ENCODE measurements at places on chromosomes 6 and 20.
A peak's percentile ranks its signal among the peaks of the same experiment; 100 is the strongest.

GRCh38 chr6:31083742-31084354 is 28.5 kb downstream of the C6orf15 start:
- no peak for ATAC-seq

DNA sequence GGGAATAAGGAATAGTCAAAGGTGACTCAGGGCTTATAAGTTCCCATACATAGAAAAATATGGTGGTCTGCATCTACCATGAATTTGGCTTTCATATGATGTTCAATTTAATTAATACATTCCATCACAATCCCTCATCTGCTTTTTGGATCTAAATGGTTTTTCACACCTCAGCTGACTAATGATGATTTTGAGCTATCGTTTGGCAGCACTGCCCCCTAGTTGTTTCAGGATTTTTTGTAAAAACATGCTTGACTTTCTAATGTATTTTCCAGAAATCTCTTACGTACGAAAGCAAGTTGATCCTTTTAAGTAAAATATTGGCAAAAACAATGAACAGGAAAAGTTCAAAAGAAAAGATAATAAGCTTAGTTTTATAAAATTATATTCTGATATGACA is 408.6 kb upstream of the ADGRB3 start:
- no peak for ATAC-seq

DNA sequence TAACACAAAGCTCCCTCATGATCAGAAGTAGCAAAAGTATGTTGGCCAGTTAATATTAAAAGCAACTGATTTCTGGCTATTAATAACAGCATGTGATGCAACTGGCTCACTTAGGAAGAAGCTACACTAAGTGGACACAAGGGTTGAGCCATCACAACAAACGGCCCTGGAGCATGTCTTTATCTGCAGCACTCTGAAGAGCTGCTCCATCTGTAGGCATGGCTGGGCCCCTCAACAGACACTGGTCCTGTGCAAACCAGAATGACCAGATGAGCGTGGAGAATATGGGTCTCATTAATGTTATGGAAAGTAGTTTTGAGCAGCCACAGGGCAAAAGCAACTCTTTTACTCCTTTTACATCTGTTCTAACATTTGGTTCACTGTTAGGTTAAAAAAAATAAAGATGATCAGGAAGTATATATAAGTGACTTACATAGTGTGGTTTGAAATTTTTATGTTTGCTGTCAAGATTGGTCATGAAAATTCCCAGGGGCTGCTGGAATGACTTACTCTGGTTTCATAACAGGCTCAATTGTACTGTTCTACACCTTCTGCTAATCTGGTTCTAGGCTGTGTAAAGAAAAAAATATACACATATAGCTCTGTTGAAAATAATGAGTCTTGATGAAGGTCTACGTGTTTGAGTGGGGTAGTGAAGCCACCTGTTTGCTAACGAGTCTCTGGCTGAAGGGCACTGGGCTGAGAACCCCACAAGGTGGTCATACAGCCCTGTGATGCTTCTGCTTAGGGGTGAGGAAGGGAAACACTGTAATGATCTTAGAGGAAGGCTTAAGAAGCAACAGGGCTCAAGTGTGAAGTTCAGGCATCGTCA is 58.1 kb downstream of the INSM1 start:
- ATAC-seq: no peak

GRCh38 chr20:57653546-57653900 is 33.3 kb upstream of the ZBP1 start:
- ATAC-seq: no peak

DNA sequence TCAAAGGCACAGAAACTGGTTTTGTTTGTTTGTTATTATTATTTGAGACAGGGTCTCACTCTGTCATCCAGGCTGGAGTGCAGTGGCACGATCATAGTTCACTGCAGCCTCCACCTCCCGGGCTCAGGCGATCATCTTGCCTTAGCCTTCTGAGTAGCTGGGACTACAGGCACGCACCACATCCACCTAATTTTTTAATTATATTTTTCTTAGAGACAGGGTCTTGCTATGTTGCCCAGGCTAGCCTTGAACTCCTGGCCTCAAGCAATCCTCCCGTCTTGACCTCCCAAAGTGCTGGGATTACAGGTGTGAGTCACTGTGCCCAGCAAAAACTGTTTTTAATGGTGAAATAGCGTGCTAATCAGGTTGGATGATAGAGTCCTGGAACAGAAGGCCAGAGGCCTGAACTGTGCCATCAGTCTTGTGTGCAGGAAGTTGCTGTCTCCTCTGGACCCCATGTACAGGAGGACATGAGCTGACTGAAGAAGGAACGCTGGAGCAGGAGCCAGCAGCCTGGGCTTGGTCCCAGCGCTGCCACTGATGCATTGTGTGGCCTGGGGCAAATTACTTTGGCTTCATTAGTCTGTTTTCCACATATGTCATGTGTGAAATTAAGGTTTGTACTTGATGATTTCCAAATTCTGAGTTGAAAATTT is 4.9 kb downstream of the TM9SF4 start:
- ATAC-seq: peak; percentile 3

DNA sequence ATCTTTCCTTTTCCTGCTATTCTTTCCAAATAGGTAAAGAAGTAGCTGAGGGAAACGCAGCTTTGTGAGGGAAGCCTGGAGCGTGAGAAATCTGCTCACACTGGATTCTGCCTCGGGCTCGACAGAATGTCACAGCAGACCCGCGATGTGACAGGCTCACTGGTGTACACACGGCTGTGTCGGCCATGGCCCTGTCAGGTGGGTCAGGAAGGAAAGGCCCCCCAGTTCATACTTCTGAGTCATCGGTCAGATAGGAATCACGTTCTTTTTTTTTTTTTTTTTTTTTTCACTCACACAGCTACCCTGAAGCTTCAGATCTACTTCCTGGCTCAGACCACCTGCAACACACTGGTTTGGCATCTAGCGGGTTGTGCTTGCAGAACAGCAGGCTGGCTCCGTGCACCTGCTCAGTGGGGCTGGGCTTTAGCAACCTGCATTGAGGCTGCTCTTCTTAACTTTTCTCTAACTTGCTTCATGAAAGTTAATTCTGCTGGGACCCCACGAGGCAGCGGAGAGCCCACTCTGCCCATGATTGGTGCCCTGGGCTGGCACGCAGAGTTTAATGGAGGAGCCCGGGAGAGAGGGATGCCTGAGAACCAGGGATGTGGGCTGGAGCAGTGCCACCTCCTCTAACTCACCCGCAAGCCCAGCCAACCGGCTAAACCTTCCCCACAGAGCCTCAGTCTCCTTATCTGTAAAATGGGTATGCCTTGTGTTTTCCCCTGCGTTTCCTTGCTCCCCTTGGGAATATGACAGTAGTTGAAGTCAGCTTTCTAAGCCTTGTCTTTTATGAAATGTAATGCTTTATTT is 61.5 kb upstream of the FNDC1 start:
- ATAC-seq: peak; percentile 28

DNA sequence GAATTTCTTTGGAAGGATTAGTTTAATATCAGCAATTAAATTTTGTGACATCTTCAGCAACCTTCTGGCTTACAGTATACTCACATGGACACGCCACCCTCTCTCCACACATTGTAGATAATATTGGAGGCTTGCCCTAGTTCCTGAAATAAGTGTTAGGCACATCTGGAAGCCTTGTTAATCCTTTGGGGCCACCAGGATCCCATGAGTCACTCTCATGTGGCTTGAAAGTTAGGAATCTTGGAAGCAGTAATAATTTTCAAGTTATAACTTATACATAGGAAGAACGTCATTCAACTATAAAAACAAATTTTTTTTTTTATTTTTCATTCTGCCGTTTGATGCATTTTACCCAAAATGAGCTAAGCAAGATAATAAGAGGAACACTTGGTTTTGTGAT is 20.5 kb downstream of the LAMA4 start:
- ATAC-seq: no peak

DNA sequence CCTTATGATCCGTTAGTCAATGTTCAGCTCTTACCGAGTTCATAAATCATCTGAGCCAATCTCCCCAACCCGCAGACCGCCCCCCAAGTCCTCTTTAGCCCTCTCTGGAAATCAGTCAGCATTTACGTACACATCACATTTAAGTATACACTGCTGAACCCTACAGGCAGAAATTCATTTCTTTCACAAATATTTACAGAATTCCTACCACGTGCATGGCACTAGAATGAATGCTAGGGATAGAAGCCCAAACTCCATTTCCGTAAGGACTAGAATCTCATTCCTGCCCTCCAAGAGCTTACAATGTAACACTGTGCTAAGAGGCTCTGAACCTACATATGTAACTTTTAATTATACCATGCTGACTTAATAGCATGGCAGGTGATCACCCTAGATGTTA is 1.8 kb downstream of the OSER1 start:
- ATAC-seq: no peak

Data from esophagus mucosa (tissue), 1 donor.